IMR-90 (cell line): ENCODE measurements at places on chromosomes 13 and 19.
A peak's percentile ranks its signal among the peaks of the same experiment; 100 is the strongest.

DNA sequence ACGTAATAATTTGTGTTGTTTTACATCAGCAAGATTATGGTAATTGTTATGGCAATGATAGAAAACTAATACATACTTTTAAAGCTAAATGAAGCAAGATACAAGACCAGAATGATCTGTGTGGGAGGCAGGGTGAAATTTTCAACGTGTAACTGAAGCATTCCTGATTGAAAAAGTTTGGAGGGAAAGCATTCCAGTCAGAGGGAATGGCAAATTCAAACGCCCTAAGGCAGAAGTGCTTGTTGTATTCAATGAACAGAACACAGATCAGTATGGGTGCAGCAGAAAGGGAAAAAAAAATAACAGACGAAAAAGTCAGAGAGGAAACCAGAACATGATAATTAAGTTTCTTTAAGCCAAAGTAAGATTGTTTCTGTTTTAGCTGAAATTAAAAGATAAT is 928.5 kb upstream of the SLITRK1 start:
- DNase-seq, result no peak

- DNase-seq, result no peak
Observed at GRCh38 chr19:48685583-48685982, 10.2 kb upstream of the FUT2 start.

DNA sequence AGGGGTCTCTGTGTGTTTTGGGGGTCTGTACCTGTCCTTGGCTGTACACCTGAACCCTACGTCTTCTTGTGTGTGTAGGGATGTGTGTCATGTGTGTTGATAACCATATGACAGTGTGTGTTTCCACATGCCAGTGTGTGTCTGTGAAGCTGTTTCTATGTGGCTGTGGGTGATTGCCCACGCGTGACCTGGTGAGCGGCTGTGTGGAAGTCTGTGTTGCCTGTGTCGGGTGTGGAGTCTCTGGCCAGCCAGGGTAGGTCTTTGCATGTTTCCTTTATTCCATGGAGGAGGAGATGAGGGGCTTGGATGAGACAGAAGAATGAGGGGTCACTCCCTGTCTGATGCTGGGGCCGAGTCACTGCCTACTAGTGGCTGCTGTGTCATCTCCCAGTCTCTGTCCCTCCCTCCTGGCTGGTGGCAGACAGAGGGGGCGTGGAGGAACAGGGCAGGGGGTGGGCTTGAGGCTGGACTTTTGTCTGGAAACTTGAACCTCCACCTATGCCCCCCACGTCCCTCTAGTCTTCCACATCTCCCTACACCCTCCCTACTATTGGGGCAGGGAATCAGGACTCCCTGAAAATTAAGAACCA is 2.8 kb upstream of the FOSB start:
- DNase-seq, result no peak

GRCh38 chr19:18021121-18021755 is 13.3 kb downstream of the ARRDC2 start:
- peak; percentile 88 for DNase-seq

DNA sequence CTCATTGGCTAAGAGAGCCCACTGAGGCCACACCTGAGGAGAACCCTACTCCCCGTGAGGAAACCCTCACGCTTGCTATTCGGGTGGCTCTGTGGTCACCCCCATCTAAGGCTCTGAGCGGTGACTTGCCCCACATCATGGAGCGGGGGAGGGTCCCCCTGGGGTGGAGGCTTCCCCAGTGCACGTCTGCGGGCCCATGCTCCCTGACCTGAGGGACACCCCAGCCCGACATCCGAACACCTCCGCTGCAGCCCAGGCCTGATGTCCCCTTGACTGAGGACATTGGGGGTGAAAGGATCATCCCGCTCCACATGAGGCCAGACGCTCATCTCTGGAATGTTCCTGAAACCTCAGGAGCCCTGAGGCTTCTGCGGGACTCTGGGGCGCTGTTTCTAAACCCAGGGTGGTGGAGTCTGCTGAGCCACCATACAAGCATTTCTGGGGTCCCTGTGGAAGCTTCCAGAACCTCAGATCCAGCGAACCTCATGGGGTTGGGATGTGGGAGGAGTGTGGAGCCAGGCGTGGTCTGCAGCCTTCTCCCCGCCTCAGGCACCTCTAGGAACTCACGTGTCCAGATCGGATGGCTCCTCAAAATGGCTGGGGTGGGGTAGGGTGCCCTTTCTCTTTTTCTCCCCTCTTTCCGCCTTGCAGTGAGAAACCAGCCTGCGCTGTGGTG is 19.9 kb downstream of the TMED1 start:
- DNase-seq, result peak; percentile 14

GRCh38 chr13:39602614-39603366 is at the start of gene LHFPL6:
TSS of gene LHFPL6 (minus strand) at chr13:39603193.
- peak; percentile 77 for DNase-seq
